ENCODE measurements at places on chromosomes 3 and 15.

- DNase-seq: peak; percentile 9
These were observed 770.2 kb upstream of the ALCAM start for GRCh38 chr3:104596551-104596950.

- DNase-seq: no peak
These were observed 32.9 kb downstream of the SPSB4 start for GRCh38 chr3:141083836-141084649.

DNA sequence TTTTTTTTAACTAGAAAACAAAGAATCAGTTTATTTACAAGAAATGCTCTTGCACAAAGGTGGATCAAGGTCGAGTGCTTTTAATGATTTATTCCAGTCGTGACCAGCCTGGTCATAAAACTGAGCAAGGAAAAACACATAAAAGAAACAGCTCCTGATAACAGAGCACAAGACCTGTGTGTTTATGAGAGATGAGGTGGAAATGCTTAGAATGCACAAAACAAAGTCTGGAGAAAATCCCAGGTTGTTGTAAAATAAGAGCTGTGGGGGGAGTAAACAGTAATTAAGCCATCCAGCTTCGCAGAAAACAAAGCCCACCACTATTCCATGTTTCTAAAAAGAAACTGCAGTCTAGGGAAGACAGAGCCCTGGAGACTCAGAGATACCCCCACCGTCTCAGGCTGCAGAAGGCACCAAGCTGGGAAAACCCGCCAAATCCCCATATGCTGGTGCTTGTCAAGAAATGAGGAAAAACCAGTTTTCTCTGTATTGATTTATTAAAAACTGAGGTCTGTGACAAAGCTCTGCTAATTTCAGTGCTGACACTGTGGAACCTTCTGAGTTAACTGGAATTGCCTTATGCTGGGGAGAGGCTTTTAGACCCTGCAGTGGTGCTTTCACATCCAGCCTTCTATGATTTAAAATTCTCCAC is 139.3 kb downstream of the ADAMTS17 start:
- no peak for DNase-seq

DNA sequence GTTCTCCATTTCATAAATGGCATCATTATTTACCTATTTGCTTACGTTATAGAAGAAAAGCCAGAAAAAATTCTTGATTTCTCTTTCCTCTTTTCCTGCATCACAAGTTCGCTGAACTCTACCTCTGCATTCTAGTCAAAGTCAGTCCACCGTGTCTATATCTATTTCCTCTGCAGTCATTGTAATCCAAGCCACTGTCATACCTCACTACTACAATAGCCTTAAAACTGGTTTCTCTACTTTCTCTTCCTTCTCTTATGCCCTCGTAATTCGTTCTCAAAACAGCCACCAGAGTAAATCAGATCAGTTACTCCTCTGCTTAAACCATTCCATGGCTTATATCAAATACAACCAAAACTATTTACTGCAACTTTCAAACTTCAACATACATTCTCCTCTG is 13.4 kb upstream of the FAM81A start:
- DNase-seq: no peak

DNA sequence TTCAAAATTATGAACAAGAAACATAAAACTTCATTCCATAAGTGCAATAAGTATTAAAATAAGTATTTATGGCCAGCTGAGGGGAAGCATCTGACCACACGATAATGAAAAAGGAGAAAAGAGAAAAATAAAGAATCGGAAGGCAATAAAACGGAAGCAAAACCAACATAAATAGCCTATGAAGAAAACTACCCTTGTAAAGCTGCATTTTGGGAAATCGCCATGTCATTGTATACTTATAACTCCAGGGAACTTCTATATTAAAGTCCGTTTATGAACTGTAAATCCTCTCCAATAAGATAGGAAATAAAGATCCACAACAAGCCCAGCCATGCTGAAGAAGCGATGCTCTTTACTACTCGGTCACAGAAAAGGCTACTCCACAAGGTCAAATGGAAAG is 47.7 kb downstream of the MORC1 start:
- no peak for DNase-seq

- DNase-seq: no peak
These were observed 10.8 kb upstream of the CA12 start for GRCh38 chr15:63392361-63393009.

GRCh38 chr15:51349156-51349844 is 7.8 kb downstream of the GLDN start:
- DNase-seq: no peak

- no peak for DNase-seq
These were observed 96.0 kb downstream of the RPLP1 start for GRCh38 chr15:69548395-69549180.

DNA sequence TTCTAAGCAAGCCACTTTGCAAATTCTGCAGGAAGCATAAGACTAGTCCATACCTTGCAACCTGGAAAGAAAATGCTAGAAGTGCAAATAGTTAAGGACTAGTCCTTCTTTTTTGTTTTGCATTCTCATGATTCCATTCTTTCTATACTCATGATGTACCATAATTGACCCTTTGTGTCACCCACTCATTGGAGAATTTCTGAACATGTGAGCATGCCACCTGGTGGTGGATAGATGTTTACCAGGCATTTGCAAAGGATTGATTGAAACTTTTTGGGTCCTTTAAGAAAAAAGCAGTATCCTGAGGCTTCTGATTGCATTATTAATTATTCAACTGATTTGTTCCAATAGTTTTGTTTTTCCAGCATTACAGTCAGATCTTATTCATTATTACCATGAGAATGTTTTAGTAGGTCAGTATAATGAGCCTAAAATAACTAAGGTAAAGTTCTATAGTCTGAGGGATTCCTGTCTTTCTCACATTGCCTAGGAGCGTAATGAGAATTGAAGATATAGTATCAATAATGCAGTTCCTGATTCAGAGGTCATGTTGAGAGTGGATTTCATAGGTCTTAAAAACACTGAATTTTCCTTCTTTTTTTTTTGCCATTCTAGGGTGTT is 20.2 kb upstream of the DIPK2A start:
- DNase-seq: no peak

- DNase-seq: no peak
These were observed 95.5 kb downstream of the DPH6 start for GRCh38 chr15:35450492-35450891.

GRCh38 chr15:79440355-79440908 is 8.3 kb downstream of the MINAR1 start:
- no peak for DNase-seq

GRCh38 chr15:39501366-39502081 is 79.4 kb upstream of the THBS1 start:
- DNase-seq: no peak

GRCh38 chr3:69762768-69763229 is 23.5 kb downstream of the MITF start:
- DNase-seq: no peak

GRCh38 chr3:73716418-73716817 is 91.7 kb upstream of the PDZRN3 start:
- no peak for DNase-seq

DNA sequence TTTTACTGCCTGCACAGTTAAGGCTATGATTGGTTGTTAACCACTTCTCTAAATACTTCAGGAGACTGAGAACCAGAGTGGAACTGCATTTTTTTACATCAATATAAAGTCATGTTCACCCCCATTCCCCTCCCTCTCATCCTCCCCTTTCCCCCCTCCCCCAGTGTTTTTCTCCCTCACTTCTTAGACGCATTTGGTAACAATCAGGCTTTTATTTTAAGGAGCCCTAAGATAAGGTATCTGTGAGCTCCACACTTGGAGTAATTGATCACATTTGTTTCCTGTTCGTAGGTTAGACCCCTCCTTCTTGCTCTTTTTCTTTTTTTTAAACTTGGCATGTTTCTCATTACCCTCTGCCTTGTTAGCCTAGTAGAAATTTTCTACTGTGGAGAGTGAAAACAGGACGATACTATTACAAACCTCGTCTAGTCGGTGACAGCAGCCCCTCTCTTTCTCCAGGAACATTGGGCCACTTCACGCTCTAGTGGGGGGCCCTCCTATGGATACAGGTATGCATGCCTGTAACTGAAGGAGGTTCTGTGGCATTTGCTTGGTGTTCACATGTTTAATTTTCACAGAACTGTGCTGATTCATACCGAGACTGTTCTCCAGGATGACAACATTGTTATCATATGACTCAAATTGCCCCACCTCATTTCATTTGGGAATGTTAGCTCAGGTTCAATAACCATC is 314.4 kb downstream of the MECOM start:
- no peak for DNase-seq

DNA sequence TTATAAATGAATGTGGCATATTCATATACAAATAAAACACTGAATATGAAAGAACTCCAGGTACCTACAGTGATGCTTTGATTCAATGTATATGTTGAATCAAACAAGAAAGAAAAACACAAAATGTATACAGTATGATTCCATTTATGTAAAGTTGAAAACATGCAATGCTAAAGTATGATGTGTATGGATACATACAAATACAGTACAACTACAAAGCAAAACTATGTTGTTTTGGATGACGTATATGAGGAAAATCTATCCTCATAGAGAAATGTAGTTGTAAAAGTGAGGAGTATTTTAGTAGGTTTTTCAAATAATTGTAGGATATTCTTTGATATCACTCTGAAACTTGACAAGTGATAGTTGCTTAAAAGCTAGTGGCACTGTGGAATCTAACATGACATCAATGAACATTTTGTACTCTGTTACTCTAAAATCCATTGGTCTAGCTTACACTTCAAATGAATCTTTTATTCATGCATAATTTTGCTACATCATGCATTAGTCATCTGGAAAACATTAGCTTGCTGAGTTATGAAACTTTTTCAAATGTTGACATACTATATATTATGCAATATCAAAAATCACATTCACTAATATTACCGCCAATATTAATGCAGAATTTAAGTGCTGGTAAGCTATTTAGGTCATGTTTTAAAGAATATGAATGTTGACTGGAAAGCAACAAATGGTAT is 278.1 kb upstream of the CHRNA7 start:
- DNase-seq: no peak

- DNase-seq: no peak
These were observed 12.0 kb downstream of the KLF15 start for GRCh38 chr3:126345231-126345630.

GRCh38 chr3:34140616-34141015 is 342.2 kb downstream of the PDCD6IP start:
- no peak for DNase-seq

GRCh38 chr15:24944954-24945353 is 9.8 kb upstream of the SNRPN start:
- no peak for DNase-seq

DNA sequence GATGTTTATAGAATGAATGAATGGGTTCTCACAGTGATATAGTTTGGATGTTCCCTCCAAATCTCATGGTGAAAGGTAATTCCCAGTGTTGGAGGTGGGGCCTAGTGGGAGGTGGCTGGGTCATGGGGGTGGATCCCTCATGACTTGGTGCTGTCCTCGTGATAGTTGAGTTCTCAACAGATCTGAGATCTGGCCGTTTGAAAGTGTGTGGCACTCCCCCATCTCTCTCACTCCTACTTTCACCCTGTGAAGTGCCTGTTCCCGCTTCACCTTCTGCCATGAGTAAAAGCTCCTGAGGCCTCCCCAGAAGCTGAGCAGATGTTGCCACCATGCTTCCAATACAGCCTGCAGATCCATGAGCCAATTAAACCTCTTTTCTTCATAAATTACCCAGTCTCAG is 170.8 kb upstream of the LINGO1 start:
- DNase-seq: no peak

- DNase-seq: no peak
These were observed 68.4 kb downstream of the TLE3 start for GRCh38 chr15:70029297-70029701.

DNA sequence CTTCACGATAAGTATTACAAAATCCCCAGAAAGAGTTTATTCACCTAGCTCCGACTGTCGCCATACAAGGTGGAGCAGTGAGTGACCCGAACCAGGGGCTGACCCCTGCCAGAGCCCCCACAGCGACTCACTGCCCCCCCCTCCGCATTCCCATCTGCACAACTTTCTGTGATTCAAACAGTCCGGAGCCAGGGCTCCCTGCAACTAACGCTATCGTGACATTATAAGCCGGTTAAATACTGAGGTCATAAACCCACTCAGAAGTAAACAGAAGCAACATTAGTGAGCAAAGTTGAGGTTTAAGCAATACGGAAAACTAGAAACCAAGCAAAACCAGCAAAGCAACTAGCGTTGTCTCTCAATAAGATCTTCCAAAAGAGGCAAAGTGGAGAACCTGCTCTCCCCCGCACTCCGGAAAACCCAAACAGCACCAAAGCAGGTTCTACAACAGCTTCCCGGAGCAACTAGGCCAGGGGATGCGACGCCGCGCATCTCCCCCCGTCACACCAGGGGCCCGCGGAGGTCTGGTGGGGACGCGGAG is 642 bp downstream of the SCAP start:
- DNase-seq: no peak

DNA sequence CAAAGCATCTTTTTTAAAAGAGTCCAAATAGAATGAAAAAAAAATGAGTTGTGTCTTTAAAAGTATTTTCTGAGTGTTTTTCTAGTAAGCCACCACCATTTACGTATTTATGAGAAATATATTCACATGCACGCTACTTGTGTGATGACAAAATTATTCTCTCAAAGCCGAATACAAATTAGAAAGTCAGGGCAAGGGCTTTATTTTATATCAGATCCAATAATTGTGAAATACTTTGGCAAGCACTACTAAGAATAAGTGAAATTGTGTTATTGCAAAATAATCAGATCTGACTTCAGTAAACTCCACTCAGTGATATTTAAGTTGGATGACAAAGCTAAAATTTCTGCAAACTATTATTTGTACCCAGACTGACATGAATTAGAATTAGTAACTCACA is 589.3 kb upstream of the KCNMB2 start:
- no peak for DNase-seq

- no peak for DNase-seq
These were observed 251.6 kb upstream of the ZPLD1 start for GRCh38 chr3:102183186-102183585.

- no peak for DNase-seq
These were observed 799.3 kb downstream of the DIPK2A start for GRCh38 chr3:144770915-144771351.

GRCh38 chr15:23877502-23878412 is 190.7 kb upstream of the NDN start:
- DNase-seq: no peak

GRCh38 chr3:101689286-101689685 is 2.8 kb upstream of the RPL24 start:
- no peak for DNase-seq

DNA sequence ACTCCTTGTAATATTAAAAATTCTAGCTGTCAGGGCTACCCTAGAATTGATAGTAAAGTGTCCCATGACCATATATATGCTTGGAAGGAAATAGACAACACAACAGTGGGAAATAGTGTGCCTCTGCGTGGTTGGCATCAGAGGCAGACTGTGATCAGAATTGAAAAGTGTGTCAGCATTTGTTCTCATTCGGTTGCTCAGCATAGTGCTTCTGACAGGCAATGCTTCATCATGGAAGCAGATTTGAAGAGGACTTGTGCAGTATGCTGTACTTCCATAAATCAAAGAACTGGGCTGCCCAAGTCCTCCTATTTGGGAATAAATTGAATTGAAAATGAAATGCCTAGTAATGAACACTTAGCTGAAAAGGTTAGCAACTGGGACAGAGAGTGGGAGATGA is 435.7 kb downstream of the DIPK2A start:
- no peak for DNase-seq

GRCh38 chr3:197520311-197521276 is 35.2 kb downstream of the BDH1 start:
- DNase-seq: no peak
